ENCODE measurements at places on chromosomes 6 and 20.

GRCh38 chr20:44495802-44496481 lies 20.3 kb downstream of the TTPAL start:
- DNase-seq, result peak; percentile 96

GRCh38 chr6:97427648-97428047 lies 144.6 kb upstream of the MMS22L start:
- DNase-seq, result no peak

- DNase-seq, result peak; percentile 6
Observed at GRCh38 chr6:92559003-92559402, 860.4 kb downstream of the EPHA7 start.

- no peak for DNase-seq
Observed at GRCh38 chr6:163162874-163163213, 251.7 kb upstream of the QKI start.

DNA sequence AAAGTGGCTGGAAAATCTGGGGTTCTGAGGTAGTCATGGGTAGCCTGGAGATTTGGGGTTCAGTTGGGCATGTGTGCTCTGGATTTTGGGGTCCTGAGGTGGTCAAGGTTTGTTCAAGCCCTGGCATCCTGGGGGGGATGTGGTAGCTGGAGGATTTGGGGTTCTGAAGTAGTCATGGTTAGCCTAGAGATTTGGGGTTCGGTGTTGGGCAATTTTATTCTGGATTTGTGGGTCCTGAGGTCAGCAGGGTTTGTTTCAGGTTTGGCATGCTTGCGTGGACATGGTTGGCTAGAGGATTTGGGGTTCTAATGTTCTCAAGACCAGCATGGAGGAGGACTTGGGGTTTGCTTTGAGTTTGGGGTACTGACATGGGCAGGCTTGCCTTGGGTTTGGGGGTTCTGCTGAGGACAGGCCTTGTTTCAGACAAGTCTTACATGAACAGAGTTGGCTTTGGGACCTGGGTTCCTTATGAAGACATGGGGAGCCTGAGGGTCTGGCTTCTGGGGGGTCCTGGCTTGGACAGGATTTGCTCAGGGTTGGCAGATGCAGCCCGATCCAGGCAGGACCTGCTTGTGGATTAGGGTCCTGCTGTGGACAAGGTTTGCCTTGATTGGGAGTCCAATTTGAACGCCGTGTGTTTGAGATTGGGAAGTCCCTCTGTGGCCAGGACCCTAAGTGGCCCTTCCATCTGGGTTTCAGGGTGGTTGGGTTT lies 906 bp downstream of the ANKRD60 start:
- no peak for DNase-seq
